ENCODE measurements at places on chromosomes 1 and 21.
A peak's percentile ranks its signal among the peaks of the same experiment; 100 is the strongest.

- no peak for DNase-seq
These were observed 1083.1 kb downstream of the PLA2G4A start for GRCh38 chr1:187911820-187912219.

DNA sequence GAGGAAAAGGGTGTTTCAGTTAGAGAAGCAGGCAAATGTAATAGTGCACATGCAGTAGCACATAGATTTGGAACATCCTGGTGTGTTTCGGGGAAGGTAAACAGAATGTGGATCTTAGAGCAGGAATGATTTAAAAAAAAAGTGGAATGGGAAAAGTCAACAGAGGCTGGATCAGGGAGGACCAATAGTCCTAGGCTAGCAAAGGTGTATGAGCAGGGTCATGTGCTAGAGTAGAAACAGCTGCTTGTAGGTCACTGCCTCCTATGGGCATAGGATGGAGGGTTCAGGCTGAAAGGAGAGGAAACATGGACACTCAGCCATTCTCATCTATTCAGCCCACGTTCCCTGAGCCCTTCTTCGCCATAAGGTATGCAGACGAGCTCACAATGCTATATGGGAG is 3.7 kb upstream of the KPNA6 start:
- no peak for DNase-seq

- no peak for DNase-seq
These were observed 1058.0 kb upstream of the ADGRL4 start for GRCh38 chr1:80064524-80064923.

GRCh38 chr1:110787328-110788071 is 85.4 kb upstream of the CD53 start:
- DNase-seq, result peak; percentile 49

DNA sequence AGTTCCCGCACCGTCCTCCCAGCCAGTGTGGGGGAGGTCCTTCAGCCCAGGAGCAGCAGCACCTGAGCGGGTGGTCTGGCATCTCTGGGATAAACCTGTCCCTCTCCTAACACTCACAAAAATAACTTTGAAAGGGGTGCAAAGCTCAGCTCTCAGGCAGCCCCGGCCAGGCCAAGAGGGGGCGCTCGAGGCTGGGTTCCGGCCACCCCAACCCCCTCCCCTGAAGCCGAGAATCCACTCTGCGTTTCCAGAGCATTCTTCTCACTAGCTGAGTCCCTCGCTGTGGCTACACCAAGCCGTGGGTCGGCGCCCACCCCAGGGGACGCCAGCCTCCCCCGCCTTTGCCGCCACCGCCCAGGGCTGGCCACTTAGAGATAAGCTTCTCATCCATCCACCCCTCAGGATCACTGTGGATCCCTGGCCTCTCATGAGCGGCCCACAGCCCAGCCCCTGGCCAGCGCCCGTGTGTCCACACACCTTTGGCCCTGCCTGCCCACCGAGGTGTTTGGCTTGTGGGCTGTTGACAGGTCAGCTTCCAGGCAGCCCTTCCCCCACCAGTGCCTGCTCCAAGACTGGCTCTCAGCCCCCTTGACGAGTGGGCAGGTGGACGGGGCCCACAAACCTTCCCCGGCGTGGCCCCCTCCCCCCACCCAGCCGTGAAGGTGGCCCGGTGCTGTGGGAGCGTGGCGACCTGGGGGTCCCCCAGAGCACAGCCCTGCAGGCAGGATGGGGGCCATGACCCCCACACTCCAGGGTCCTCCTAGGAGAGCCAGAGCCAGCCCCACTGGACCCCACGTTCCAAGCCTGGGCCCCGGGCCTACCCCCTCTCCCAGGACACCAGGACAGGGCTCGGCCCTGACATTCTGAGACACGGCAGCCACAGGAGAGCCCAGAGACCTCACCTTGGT is 1.9 kb downstream of the FTCD start:
- peak; percentile 30 for DNase-seq

GRCh38 chr1:11893907-11894251 is 32.3 kb downstream of the KIAA2013 start:
- peak; percentile 63 for DNase-seq

- no peak for DNase-seq
These were observed 62.7 kb downstream of the ITPKB start for GRCh38 chr1:226676381-226676780.

GRCh38 chr1:152148981-152149380 is 10.0 kb downstream of the RPTN start:
- no peak for DNase-seq

DNA sequence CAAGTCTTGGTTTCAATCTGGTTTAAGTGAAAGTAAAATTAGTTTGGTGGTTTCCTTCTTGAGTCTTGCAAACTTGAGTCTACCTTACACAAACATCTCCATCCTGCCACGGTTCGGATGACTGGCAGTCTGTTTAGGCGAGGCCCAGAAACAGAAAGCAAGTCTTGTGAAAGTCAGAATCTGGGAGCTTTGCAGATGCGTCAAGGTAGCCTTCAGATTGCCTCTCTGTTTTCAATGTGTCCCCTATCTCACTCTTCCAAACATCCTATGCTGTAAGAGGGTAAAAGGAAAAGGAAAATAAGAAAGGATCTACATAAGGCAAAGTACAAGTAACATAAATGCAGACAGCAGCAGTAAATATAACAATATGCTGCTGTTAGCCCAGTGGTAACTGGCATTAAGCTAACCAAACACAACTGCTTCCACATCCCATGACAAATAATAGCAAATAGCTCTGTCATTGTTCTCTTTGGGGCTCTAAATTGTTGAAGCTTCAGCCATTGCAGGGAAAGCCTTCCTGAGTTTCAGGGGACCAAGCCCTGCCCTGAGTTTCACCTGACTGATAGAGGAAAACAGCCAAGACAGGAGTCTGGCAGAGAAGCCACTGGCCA is 26.2 kb upstream of the C1orf105 start:
- DNase-seq, result peak; percentile 47

- DNase-seq, result no peak
These were observed 8.0 kb downstream of the FCAMR start for GRCh38 chr1:206962272-206962671.

GRCh38 chr1:63691701-63692425 is 82.0 kb upstream of the ROR1 start:
- no peak for DNase-seq

- peak; percentile 33 for DNase-seq
These were observed 33.1 kb downstream of the PRDM2 start for GRCh38 chr1:13732971-13733667.

- DNase-seq, result no peak
These were observed 22.8 kb upstream of the RRP15 start for GRCh38 chr1:218262259-218262658.

DNA sequence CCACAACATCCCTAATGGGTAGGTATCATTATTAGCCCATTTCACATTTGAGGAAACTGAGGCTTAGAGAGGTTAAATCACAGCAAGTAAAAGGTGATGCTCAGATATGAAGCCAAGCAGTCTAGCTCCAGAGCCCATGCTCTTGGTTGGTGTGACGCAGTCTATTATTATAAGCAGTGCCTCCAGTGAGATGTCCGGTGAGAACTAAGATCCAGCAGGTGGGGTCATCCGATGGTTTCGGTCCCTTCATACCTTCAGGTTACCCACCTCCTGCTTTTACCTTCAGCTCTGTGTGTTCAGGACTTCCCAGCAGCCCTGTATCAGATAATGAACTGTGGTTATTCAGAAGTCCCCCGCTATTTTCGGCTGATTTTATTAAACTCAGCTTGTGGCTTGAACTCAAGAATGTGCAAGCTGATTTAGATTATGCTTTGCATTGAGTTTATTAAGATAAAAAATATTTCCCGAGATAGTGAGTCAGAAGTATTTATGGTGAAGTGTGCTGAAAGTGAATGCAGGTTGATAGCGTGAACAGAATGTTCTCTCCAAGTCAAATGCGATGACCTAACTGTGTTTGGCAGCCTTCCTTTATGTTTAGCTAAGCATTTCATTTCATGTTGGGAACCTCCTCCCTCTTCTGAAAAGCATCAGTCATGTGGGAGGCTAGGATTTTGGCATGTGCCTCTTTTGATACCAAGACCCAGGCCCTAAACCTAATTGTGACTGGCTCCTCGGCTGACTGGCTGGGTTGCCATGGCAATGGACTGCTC is 160.9 kb upstream of the UBE2U start:
- DNase-seq, result no peak

- no peak for DNase-seq
These were observed 489 bp downstream of the CELSR2 start for GRCh38 chr1:109249654-109250401.

DNA sequence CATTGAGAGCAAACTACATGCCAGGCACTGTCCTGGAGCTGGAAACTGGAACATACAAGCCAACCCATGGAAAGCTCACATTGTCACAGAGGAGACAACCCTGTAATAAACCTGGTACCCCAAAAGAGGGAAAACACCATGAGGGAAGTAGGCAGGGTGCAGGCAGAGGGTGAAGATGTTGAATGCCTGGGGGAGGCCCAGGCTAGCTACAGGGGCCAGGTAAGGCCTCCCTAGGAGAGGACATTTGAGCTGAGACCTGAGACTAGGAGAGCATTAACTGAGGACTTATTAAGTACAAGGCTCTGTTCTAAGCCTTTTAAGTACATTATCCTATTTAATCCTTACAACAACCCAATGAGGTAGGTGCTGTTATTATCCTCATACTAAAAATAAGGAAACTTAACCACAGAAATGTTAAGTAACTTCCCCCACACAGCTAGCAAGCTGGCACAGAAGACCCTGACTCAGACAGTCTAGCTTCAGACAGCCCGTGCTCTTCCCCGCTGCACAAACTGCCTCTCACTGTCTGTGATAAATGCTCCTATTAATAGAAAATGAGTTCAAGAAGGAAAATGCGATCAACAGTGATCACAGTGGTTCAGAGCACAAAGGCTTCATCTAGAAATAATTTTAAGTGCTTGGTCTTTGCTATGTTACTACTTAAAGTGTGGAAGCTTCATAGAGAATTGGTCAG is 41.8 kb downstream of the ZNF281 start:
- no peak for DNase-seq

DNA sequence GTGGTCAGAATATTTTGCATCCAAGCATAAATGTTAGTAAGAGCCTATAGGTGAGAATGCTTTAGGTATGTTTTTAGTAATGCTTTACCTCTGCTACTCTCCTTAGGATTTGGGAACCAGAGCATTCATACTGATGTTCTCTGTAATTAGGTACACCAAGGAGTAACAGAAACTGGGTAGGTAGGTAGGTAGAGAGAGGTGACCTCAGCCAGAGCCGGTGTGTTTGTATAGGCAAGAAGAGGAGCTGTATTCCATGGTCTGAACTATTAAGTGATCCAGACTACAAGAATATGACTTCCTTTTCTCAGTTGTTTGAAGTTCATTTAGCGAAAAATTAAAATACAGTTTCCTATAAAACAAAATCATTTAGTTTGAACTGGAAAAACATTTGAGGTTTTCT is 108.5 kb downstream of the SDCCAG8 start:
- DNase-seq, result no peak

DNA sequence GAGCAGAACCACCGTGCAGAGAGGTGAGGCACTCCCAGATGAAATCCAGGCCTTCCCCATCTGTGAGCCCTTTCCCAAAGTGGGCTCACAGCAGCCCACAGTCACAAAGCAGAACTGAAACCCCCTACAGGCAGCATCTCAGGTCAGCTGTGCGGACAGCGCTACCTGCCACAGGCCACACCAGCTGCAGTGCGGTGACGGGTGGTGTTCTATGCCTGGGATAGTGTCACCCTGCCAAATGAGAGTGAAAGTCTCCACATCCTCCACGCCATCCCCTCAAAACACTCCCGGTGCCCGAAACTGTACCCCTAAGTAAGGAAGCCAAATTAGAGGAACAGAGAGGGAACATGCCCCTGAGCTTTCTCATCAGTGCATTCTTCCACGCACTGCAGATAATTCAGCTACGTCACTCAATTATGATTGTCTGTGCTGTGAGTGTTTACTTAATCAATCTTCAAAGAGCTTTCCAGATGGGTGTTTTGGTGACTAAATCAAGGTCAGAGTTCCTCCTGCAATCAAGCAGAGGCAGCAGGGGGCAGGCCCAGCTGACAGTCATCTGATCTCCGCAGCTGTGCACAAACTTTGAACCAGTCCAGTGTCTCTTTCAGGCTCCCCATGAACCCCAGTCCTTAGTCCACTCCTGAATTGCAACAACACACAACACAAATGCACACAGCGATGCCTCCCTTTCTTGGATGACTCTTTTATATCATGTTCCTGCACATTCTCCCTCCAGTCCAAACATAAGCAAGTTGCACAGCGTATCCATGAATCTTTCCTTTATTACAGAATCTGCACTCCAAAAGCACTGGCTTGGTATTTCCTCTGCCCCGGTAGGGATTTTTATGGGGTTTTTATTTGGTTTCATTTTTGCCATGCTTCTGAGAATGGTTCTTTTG is 150.0 kb downstream of the TOMM20 start:
- DNase-seq, result peak; percentile 44

- DNase-seq, result no peak
These were observed 26.3 kb upstream of the RNF19B start for GRCh38 chr1:32990887-32991286.

DNA sequence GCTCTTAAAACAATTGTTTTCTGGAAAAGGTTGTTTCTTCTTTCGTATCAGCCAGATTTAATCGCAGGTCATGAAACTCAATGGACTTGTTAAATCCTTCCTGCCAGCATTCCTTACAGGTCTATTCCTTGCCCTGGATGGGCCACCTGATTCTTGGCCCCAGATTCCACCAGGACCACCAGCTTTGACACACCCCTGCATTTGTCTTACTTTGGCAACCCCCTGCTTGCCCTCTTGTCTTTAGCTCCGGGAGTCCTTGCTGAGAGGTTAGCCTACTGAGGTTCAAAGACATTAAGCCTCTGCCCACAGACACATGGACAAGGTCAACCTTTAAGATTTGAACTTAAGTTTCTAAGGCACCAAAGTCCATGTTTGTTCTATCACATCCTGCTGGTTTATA is 27.1 kb upstream of the DAB1 start:
- DNase-seq, result no peak

DNA sequence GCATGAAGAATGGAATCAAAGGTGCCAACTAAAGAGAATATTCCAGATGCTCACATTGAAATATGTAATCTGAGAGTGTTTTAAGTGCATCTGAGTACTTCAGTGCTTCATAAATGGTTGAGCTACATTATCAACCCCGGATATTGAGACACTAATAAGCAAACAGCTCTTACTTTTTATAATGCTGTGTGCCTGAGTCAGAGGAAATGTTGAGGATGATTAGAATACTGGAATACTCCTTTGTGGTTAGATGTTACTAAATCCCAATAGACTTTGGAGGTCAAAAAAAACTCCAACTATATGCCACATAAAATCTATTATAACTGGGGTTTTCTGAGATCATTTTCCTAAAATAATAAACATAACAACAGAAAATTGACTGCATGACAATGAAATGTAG is 12.5 kb upstream of the KCNA3 start:
- no peak for DNase-seq

DNA sequence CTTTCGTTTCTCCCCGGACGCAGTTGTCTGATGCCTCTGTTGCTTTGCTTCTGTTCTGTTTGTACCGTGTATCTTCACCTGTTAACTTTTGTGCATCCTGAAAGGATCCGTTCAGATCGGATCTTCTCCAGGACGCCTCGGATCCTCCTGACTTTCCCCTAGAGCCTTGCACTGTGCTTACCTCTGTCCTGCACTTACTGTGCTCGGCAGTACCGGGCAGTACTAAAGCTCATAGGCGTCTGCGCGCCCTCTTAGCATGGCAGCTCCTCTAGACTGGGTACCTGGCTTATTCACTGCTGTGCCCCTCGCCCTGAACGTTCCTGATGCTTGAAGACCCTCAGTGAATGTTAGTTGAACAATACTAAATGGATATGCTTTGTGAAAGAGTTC is 934 bp downstream of the SCP2 start:
- DNase-seq, result no peak

- no peak for DNase-seq
These were observed 90.5 kb downstream of the PRDM2 start for GRCh38 chr1:13790290-13791030.

GRCh38 chr21:37000381-37000780 is 6.1 kb upstream of the RIPPLY3 start:
- DNase-seq, result no peak

- DNase-seq, result peak; percentile 54
These were observed 49.2 kb upstream of the C1orf198 start for GRCh38 chr1:230917284-230918135.

Measured in T-helper 1 cell (primary cell).